Mesothelial cell of epicardium (in vitro differentiated cells): ENCODE measurements at places on chromosomes 4 and X.

GRCh38 chr4:15434091-15434490 is 6.3 kb downstream of the C1QTNF7 start:
- H3K27ac ChIP-seq: no peak overlapping the region
- no peak overlapping the region for H3K4me3 ChIP-seq
- peaks cover 24% of the 10 kb centered on the region for H3K4me1 ChIP-seq
- no peak for DNase-seq

GRCh38 chrX:74277846-74278245 is 26.1 kb upstream of the ZCCHC13 start:
- H3K27ac ChIP-seq: no peak overlapping the region
- peaks cover 6% of the 10 kb centered on the region for H3K36me3 ChIP-seq
- no peaks in the 10 kb centered on the region for H3K27me3 ChIP-seq
- no peak for DNase-seq
- H3K4me3 ChIP-seq: no peak overlapping the region
- no peaks in the 10 kb centered on the region for H3K4me1 ChIP-seq

GRCh38 chr4:152938237-152938947 is 2.3 kb downstream of the FHDC1 start:
- H3K27me3 ChIP-seq: peaks cover 57% of the 10 kb centered on the region
- DNase-seq: no peak
- peaks cover 17% of the 10 kb centered on the region for H3K4me1 ChIP-seq
- no peaks in the 10 kb centered on the region for H3K36me3 ChIP-seq
- no peak overlapping the region for H3K27ac ChIP-seq
- H3K4me3 ChIP-seq: peak overlapping the region; percentile 66

- H3K36me3 ChIP-seq: no peaks in the 10 kb centered on the region
- H3K27me3 ChIP-seq: no peaks in the 10 kb centered on the region
- peaks cover 58% of the 10 kb centered on the region for H3K4me1 ChIP-seq
- no peak overlapping the region for H3K27ac ChIP-seq
- H3K4me3 ChIP-seq: no peak overlapping the region
- DNase-seq: no peak
Observed at GRCh38 chr4:107736924-107737448, 17.0 kb upstream of the PAPSS1 start.

- DNase-seq: no peak
- H3K4me1 ChIP-seq: peaks cover 9% of the 10 kb centered on the region
- H3K27ac ChIP-seq: no peak overlapping the region
- no peak overlapping the region for H3K4me3 ChIP-seq
- no peaks in the 10 kb centered on the region for H3K27me3 ChIP-seq
- no peaks in the 10 kb centered on the region for H3K36me3 ChIP-seq
Observed at GRCh38 chr4:151031831-151032605, 16.9 kb upstream of the LRBA start.

DNA sequence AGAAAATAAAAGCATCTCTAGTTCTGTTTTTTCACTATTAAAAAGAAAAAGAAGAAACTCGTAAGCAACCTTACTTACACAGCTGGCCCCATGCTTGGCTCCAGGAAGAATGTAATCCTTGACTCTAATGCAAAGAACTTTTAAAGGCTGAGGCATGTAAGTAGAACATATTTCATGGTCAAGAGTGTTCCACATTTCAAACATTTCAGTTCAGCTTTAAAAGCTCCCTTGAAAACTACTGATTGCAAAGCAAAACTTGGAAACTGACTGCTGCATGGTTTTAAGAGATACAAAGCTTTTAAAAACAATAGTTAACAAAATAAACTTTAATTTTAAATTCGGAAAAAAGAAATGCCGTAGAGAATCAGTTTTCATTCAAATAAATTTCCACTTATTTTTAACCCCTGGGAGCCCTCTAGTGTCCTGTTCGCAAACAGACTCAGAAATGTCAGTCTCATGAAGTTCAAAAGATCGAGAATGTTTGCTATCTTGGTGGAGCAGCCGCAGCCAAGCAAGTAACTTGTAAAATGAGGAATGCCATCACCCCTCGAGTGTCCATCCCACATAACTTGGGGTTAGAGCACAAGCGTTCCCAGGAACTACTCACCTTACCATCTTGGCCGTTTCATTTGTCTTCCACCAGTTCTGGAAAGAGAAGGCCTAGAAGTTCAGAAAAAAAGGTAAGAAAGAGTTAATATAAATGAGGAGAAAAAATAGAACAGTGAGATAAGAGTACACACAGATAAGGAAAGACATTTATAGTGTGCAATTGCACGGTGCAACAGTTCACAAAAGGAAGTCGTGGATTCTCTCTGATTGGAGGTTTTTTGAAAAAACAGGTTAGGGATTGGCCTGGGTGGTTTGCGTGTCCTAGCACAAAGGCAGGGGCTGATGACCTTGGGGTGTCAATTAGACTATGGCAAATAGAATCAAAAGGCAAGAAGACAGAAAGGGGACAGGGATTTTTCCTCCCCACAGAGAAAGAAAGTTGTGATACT is at the start of gene GASK1B:
Gene GASK1B, minus strand, starts transcription at position 765 of the 998 bp plus-strand sequence. CDS start 1,650 bp downstream, outside the sequence.
- H3K27me3 ChIP-seq: no peaks in the 10 kb centered on the region
- H3K4me3 ChIP-seq: peak within 1 kb of the TSS; percentile 89
- H3K4me1 ChIP-seq: peaks cover 55% of the 10 kb centered on the region
